Activated CD8-positive, alpha-beta memory T cell treated with anti-CD3 and anti-CD28 coated beads for 1 hour (primary cell): ENCODE measurements at places on chromosomes 7 and 10.

DNA sequence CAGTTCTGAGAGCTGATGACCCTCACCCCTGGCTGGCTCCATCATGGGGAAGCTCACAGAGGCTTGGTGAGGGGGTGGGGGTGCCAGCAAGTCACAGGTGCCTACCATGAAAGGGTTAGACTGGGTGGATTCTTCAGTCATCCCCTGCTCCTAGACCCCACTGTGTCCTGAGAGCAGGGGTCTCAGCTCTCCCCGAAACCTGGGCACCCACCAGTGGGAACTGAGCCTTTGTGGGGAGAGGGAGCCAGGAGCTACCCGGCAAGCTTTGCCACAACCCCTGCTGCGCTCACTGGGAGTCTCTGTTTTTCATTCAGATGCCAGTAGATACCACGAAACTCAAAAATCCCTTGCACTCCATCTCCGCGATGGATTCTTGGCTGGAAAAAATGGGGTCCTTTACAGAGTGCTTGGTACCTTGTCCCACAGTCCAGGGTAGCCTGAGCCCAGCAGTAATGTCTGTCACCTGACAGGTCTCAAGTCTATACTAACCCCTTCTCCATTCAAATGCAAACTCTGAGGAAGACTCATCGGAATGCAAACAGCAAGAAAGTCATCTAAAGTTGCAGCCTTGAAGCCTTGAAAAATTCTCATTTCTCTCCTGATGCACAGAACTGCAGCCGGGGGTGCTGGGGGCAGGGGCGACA, 48.9 kb upstream of the ENO4 start:
- DNase-seq, result no peak

DNA sequence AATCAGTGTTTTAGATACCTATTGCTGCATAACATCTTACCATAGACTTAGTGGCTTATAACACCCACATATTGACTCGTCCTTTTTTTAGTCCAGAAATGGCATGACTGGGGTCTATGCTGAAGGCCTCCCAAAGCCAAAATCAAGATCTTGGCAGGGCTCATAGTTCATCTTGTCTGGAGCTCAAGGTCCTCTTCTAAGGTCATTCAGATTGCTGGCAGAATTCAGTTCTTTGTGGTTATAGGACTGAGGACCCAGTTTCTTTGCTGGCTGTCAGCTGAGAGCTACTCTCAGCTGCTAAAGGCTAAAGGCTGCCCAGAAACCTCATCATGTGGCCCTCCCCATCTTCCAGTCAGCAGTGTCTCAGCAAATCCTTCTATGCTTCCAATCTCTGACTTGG, 165.5 kb downstream of the FAM107B start:
- no peak for DNase-seq

GRCh38 chr7:89839329-89839728, 314.9 kb upstream of the STEAP1 start:
- no peak for DNase-seq

GRCh38 chr7:130281260-130281659, 11.7 kb upstream of the CPA4 start:
- DNase-seq, result no peak

DNA sequence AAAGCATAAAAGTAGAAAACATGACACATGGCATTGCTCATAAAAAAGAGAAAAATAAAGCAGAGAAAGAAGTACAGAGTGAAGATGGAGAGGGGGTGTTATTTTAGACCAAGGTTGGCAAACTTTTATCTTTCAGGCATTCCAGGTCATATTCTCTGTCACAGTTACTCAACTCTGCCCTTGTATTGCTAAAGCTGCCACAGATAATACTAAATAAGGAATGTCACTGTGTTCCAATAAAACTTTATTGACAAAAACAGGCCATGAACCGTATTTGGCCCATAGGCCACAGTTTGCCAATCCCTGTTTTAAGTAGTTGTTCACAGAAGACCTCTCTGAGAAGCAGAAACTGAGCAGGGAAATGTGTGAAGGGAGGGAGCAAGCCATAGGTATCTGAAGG, 167.4 kb downstream of the GLI3 start:
- no peak for DNase-seq

- DNase-seq, result no peak
These were observed 79.6 kb downstream of the ZFAND4 start for GRCh38 chr10:45592926-45593325.

- DNase-seq, result no peak
These were observed 32.1 kb upstream of the MDFIC start for GRCh38 chr7:114889646-114890285.

GRCh38 chr7:87359366-87359765, 13.9 kb downstream of the CROT start:
- no peak for DNase-seq

- DNase-seq, result no peak
These were observed 41.7 kb upstream of the OCM start for GRCh38 chr7:5838761-5839500.

- DNase-seq, result no peak
These were observed 10.3 kb downstream of the GRIFIN start for GRCh38 chr7:2465928-2466327.

- DNase-seq, result no peak
These were observed 479 bp downstream of the CYP26A1 start for GRCh38 chr10:93074147-93074596.

DNA sequence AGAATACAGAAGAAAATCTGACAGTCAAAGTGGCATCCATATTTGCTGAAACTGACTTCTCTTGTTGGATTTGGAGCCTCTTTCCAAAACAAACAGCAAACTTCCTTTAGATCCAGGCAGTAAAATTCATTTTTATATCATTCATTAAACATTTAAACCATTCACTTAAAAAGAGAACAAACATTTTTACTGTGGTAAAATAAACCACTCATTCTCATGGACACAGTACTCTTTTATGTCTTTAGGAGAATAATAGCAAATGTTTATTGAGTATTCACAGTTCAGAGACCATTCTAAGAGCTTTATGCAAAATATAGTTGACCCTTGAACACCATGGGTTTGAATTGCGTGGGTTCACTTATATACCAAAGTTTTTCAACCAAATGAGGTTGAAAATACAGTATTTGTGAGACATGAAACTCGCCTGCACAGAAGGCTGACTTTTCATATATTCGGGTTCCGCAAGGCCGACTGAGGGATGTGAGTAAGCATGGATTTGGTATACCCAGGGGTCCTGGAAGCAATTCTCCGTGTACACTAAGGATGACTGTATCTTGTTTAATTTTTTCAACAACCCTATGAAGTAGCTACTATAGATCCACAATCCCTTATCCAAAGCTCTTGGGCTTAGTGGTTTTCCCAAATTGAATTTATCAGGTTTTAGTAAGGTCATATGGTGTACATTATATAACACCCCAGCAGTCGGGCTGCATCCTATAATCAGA, 49.1 kb downstream of the ATXN7L1 start:
- DNase-seq, result no peak

GRCh38 chr7:155169498-155170065, 99.5 kb downstream of the HTR5A start:
- no peak for DNase-seq

- DNase-seq, result no peak
These were observed 141.0 kb downstream of the MACC1 start for GRCh38 chr7:20075992-20076820.

DNA sequence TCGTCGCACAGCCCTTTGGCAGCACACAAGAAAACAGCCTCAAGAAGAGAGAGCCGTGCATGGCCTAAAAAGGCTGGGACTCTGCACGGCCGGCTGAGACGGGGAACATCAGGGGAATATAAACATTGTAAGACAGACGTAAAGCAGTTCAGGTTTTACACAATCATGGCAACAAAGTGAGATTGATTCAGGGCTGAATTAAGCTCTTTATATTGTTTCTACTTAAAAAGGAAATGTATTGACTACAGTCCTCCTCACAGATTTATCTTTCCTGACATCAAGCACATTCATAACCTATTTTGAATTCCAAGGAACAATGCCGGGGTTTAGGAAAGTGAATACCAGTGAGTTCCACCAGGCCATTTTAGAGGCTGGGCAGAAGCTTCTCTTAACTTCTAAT, 25.2 kb downstream of the SORBS1 start:
- DNase-seq, result no peak

GRCh38 chr10:100008708-100009282, 952 bp downstream of the DNMBP start:
- no peak for DNase-seq

GRCh38 chr10:30573721-30574431, 55.7 kb downstream of the LYZL2 start:
- DNase-seq, result no peak

DNA sequence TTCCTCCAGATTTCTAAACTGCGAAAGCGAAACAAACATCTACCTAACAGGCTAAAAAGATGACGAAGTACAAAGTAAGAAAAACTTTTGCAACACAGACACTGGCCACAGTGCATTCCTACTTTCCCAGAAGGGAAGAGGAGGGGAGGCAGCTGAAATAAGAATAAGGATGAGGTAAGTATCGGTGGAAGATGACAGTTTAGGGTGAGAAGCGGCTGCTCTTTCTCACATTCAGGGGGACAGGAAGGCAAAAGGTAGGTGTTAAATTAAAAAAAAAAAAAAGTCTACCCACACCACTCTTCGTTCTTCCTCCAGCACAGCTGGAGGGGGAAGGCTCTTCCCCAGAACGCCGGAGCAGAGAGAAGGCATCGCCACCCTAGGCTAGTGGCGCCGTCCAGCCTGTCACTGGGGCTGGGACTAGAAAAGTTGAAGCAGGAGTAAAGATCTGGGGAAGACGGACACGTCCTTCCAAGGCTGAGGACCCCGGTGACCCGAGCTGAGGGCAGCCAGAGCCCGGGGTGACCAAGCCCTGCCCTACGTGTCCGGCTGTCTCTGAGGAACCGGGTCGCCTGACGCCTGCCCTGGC, 846 bp downstream of the DNAJC1 start:
- no peak for DNase-seq

DNA sequence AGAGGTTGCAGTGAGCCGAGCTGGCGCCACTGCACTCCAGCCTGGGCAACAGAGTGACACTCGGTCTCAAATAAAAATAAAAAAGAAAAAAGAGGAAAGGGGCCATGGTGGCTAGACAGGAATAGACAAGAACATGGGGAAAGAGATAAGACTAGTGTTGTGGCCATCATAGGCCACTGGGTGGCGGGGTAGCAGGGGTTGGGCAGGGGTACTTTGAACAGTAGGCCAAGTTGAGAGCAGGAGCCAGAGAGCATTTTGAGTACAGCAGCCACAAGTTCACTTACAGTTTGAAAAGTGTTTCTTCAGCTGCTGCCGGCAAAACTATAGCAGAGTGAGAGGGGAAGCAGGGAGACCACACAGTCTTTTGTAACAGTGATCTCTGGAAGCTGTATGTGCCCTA, 656.0 kb downstream of the CNTNAP2 start:
- no peak for DNase-seq

- no peak for DNase-seq
These were observed 730 bp downstream of the LARP4B start for GRCh38 chr10:930625-931325.

DNA sequence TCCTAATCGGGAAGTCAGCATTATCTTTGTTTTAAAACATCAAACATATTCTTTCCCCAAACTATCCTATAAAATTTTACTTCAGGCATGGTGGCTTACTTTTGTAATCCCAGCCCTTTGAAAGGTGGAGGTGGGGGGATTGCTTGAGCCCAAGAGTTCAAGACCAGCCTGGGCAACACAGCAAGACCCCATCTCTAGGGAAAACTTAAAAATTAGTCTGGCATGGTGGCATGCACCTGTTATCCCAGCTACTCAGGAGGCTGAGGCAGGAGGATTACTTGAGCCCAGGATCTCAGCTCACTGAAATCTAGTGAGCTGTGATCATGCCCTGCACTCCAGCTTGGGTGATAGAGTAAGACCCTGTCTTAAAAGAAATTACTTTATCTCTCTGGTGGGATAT, 4.9 kb downstream of the CLDN12 start:
- DNase-seq, result no peak

DNA sequence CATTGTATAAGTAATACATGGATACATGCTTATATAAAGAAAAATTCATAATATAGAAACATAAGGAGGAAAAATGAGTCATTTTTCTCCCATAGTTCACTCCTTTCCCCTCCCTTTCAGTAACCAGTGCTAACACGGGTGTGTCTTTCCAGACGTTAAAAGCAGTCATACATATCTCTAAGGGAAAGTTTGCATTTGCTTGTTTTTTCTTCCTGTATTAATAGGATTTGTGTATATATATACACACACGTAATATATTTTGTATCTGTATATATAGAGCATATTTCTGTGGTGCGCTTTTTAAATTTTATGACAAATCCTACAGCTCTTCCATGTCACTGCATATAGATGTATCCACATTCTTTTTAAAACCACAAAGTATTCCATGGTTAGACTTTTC, 78.8 kb downstream of the RALA start:
- no peak for DNase-seq

- DNase-seq, result no peak
These were observed 32.4 kb downstream of the WBP1L start for GRCh38 chr10:102775935-102776669.

GRCh38 chr10:45557275-45557905, 115.2 kb downstream of the ZFAND4 start:
- DNase-seq, result no peak

GRCh38 chr7:957418-958220, 3.1 kb upstream of the ADAP1 start:
- DNase-seq, result no peak

DNA sequence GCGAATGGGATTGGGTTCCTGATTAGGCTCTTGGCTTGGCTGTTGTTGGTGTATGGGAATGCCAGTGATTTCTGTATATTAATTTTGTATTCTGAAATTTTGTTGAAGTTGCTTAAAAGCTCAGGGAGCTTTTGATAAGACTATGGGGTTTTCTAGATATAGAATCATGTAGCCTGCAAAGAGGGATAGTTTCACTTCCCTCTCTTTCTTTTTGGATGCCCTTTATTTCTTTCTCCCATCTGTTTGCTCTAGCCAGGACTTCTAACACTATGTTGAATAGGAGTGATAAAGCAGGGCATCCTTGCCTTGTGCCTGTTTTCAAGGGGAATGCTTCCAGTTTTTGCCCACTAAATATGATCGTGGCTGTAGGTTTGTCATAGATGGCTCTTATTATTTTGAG, 40.4 kb upstream of the MPP7 start:
- DNase-seq, result no peak

DNA sequence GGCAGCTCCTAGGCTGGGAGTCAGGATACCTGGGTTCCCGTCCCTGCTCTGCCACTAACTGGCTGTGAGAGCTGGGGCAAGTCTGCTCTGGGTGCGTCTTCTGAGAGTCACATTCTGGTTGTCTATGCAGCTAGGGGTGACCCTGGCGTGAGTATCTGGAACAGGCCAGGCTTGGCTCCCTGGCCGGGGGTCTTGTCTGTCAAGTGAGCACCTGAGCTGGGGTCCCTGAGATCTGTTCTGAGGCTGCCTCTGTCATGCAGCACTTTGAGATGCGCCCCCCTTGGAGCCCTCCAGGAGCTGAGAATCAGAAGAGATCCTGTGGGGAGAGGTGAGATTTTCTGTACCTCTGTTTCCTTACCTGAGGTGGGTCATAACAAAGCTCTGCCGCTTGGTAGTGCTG, 7.5 kb downstream of the AGAP3 start:
- no peak for DNase-seq

- no peak for DNase-seq
These were observed 28.6 kb upstream of the NRP1 start for GRCh38 chr10:33363106-33363505.

DNA sequence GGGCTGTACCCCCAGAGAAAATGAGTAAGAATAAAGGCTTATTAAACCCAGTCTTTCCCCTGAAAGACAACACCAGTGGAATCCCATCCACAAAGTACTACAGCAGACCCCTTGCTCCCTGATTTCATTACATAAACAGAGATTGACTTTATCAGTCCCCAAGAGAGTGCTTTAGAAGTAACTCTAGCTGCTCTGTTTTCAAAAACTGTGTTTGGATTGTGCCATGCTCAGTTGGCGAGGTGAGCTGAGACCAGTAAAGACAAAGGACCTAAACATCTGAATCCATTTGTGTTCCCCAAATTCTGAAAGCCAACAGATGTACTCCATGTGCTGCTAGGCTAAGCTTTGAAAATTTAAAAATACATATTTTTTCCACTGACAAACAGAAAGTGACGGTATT, 127.0 kb downstream of the ATE1 start:
- no peak for DNase-seq
